ENCODE measurements at places on chromosomes 5 and 9. TPM values are rescaled to one million over a fixed set of nuclear protein-coding genes. Genes with fewer than 3 reads are reported as not detected.

DNA sequence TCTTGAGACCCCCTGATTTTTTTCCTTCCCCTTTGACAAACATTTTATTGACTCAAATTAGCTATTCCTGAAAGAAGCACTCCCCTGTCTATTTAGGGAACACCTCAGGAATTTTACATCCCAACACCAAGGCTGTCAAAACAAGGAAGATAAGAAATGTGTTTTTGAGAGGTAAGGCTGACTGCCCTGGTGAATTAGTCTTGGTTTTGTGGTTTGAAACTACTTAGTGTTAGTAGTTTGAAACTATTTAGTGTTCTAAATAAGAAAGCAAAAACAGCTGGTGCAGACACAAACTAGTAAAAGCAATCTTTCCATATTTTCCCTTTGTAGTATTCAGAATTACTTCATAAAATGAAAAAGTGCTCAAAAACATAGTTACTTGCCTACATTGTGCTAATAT is 120.7 kb downstream of the PCSK1 start:
- DNase-seq: no peak

DNA sequence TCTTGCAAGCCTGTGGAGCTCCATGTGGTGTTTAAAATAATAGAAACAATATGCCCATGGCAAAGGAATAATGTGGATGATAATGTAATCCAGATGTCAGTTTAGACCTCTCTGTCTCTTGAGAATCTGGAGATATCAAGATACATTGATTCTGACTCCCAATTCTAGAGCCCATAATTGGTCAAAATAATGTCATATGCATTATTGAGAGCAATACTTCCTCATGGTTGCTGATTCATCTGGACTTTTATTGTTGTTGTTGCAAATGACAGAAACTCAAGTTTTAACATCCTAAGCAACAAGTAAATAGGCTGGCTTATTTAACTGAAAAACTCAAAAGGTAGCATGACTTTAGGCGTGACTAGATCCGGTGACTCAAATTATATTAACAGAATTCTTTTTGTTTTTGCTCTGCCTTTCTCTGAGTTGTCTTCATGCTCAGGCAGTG is 152.1 kb downstream of the PCSK1 start:
- no peak for DNase-seq

SARDH gene
- total RNA-seq: 7.2 TPM

TLX3 gene
- not detected for total RNA-seq

- no peak for DNase-seq
Observed at GRCh38 chr9:87718231-87718630, 7.7 kb upstream of the CTSL start.

DNA sequence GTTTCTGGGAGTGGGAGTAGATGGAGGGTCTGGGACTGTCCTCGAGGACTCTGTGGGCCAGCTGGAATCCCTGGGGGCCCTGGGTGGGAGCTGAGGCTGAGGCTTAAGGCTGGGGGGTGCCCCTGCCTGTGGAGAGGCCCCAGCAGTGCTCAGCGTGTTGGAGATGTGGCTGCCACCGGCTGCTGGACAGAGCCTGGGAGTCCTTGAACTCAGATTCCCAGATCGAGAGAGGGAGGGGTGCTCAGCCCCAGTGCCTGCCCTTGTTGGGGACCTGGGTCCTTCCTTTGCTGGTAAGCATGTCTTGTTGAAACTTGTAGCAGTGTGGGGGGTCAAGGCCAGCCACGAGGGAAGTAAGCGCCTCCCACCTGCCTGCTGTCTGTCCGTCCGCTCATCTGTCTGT is 10.7 kb downstream of the RXRA start:
- no peak for DNase-seq

- DNase-seq: no peak
Observed at GRCh38 chr5:79640571-79641055, 28.4 kb downstream of the TENT2 start.

SPINK7 gene
- total RNA-seq: not detected

DNA sequence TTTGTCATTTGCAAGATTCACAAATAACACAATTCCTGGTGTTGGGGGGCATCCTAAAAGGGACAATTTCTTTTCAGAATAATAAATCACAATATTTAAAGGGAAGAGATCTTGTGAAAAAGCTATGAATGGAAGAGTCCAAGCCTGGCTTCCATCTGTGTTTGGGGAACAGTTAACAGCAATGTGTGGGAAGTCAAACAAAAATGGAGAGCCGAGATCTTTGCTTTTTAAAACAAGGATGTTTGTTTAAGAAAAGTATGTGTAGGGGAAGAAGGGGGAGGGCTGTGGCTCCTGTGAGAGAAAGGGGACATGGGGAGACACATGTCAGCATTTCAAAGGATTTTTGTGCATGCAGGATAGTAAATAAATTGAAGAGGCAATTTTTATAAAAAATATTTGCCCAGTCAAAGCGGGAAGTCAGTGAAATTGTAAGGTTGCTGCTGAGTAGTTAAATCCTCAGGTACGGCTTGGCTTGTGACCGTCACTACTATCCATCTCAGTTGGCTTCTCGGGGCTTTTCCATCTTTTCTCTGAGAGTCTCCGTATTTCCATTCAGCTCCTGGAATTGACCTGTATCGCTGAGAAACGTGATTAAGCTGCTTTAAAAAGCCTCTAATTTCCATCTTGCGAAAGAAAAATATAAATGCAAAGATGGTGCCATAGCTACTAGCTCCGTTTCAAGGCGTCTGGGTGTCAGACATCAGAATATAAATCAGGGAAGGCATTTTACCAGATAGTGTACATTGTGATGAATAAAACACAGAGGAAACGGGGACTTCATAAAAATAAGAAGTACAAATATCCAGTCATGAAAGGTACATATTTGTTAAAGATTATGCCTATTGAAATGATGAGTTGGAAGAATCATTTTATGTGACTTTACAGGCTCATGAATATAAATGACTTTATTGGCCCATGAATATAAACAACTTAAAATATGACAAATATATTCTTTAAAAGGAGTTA is 52.9 kb upstream of the VCAN start:
- DNase-seq: no peak

PNPLA7 gene
- total RNA-seq: 64.3 TPM

KIF20A gene
- 8.0 TPM for total RNA-seq

DNA sequence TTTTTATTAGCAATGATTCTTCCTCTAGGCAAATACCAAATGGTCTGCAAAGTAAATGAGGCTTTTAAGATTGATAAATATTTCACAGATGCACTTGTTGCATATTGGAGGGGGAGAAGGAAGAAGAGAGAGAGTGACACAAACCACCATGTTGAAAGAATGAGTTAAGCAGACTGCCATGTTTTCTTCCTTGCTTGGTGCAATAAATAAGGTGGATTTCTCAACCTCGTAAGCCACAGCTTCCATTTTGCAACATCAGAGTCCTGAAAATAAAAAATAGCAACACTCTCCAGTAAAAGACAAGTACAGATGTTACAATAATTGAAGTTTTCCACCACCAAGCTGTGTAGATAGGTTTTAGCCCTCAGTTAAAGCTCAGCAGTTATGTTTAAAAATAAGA is 202.9 kb downstream of the SGCD start:
- DNase-seq: no peak

DNA sequence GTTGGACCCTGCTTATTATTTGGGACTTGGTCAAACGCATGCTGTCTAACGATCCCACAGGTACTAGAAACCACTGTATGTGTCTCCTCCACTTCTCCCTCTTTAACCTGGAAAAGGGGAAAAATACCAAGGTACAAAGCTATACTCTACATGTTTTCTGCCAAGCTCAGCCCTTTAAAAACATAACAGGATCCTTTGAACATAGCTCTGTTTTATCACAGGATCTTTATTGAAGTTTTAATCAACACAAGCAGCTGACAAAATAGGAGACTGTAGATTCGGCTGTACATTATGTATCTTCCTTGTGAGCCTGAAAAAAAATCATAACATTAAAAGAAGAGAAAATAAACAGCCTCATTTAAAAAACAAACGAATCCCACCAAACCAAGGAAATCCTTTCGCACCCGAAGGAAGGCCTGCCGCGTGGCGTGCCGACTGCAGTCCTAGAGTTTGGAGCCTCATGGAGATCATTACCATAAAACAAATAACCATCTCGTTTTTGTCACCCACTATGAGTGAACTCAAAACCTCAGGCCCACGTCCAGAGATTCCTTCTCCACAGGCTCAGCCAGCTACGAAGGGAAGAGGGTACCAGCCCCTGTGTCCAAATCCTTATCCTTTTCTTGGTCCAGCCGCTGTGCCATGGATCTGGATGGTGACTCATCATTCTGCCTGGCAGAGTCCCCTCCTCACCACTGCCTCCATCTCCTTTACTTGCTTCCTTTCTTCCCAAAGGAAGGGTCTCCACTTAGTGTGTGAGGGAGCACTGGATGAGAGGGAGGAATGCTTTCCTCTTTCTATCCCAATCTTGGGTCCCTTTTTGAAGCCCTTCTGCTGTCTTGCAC is 651.1 kb downstream of the CCDC171 start:
- no peak for DNase-seq

DNA sequence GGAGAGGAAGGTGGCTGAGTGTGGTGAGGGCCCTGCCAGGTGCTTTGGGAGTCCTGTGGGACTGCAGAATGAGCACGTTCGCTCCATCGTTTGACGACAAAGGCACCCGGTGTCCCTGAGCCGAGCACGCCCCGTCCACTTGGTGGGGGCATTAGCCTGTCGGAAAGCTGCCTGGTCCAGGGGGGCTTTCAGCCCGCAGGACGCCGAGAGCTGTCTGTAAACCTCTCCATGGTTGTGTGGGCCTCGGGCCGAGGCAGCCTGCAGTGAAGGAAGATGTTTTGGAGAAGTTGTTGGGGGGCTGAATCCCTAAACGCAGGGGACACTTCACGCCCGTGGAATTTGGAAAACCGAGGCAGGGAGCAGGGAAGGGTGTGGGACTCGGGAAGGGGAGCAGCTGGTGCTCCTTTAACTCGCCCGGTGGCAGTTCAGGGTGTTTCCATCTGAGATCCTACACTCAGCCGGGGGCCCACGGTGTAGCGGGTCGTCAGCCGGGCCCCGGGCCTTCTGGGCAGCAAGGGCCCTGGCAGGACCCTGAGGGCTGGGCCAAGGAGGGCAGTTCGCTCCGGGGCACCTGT is 53.8 kb downstream of the MRPL36 start:
- no peak for DNase-seq

DNA sequence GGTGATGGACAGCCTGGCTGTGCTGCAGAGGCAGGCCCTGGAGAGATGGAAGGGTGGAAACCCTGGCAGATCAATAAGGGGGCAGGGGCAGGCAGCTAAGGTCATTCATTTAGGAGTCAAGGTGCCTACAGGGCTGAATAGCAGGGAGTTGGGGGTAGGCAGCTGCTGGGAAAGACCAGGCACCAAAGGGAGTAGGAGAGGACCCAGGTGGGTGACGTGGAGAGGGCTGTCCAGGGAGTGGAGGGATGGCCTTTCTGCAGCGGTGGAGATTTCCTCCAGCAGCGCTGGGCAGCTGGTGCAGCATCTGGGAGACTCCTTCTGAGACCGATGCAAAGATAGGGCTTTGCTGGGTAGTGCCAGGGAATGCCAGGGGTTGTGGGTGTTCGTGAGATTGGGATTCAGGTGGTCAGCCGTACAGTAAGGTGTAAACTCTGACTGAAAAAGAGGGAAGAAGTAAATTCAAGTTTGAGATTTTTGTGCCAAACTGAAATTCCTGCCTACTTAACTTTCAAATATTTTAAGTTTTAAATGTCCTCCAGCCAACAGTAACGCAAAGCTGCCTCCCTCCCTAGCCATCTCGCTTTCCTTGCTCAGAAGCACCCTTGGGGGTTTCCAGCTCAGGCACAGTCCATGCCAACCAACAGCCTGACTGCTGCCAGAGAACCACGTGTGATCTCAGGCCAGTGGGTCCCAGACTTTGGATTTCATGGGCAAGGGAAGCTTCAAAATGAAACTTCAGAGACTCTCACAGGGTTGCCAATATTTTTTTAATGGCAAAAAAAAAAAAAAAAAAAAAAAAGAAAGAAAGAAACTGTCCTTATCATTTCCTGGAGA is 18.6 kb upstream of the ANGPTL2 start:
- no peak for DNase-seq
